ENCODE measurements at places on chromosomes 12 and 14.

DNA sequence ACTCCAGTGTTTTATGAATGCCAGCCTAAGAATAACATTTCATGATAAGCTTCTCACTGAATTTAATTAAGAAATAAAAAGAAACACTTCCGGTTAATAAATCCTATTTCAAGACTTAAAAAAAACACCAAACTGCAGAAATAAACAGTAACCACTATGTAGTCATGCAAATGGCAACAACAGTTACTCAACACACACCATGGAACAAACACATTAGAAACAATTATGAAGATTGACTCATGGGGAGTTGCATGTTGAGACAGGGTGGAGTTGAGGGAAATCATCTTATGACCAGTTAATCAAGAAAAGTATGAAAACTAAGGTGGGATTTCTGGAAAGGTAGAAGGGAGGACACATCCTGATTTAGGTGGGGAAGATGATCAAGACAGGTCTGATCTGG, 52.7 kb downstream of the PLBD1 start:
- DNase-seq = no peak

- DNase-seq = no peak
Observed at GRCh38 chr14:92677087-92677668, 71.2 kb downstream of the LGMN start.

DNA sequence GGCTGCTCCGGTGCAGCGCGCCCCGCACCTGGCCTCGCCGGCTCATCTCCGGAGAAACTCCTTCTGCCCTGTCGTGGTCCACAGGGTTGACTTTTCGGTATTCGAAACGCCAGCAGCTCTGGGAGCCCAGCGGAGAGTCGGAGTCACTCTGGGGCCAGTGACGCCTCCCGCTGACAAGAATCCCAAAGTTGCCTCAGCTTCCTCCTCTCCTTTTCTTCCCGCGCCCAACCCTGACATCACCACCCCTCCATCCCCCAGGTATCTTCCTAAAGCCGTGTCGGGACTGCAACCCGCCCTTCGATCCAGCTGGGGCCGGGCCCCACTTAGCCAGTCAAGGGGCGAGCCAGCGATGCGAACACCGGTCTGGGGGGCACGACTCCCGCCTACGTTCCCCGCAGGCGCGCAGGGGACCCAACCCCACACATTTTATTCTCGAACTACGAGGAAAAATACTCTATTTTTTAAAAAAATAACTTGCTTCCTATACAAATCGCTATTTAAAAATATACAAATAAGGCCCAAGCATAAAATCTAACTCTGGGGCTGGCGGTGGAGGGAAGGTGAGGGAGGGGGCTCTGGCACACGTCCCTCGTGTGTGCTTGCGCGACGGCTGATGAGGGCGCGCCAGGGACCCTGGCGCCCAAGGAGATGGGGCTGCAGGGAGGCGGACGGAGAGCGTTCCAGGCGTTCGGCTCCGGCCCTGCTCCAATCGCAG, 2.1 kb downstream of the NKX2-8 start:
- DNase-seq = no peak

GRCh38 chr12:77995436-77996167, 164.9 kb downstream of the NAV3 start:
- no peak for DNase-seq

GRCh38 chr14:96634481-96634880, 132.3 kb downstream of the PAPOLA start:
- DNase-seq = no peak

- DNase-seq = no peak
Observed at GRCh38 chr14:35818346-35819115, 7.6 kb upstream of the BRMS1L start.

- DNase-seq = no peak
Observed at GRCh38 chr12:2792671-2793500, 1.9 kb upstream of the FKBP4 start.

DNA sequence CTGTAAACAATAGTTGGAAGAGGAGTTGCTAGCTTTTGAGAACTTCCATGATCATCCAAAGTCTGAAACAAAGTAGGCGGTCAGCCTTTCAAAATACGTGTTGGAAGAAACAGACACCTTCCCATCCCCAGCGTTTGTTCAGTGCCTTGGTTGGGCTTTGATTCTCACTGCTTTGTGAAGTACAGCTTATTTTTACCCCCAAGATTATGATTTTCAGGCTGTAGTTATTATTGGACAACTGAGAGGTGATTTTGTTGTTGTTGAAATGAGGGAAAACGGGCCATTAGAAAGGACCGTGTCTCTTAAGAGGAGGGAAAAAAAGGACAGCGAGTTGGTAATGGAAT, 921 bp upstream of the CEP83 start:
- DNase-seq = no peak

GRCh38 chr12:120847814-120848213, 56.3 kb downstream of the SPPL3 start:
- no peak for DNase-seq

DNA sequence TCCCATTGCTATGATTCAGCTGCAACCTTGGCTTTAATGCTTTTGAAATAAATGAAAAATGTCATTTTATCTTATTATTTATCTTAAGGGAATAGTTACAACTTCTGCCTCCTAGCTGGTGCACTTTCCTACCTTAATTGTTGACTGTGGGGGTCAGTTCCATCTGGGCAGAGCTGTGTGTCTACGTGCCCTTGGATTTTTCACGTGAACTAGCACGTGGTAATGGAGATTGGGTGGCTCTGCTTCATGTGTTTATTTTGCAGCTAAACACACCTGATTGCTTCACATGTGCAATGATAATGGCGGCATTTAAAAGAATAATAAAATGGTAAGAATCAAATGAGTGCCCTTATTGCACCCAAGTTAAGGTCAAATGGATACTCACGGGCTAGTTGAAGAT, 10.6 kb upstream of the PELI2 start:
- no peak for DNase-seq

GRCh38 chr12:65082406-65082805, 38.7 kb downstream of the WIF1 start:
- DNase-seq = no peak

- DNase-seq = no peak
Observed at GRCh38 chr12:82627799-82628198, 58.9 kb upstream of the TMTC2 start.

Data from thoracic aorta (tissue), 2 donors.